HS-27A (cell line): ENCODE measurements at places on chromosomes 6 and 20.
A peak's percentile ranks its signal among the peaks of the same experiment; 100 is the strongest.

DNA sequence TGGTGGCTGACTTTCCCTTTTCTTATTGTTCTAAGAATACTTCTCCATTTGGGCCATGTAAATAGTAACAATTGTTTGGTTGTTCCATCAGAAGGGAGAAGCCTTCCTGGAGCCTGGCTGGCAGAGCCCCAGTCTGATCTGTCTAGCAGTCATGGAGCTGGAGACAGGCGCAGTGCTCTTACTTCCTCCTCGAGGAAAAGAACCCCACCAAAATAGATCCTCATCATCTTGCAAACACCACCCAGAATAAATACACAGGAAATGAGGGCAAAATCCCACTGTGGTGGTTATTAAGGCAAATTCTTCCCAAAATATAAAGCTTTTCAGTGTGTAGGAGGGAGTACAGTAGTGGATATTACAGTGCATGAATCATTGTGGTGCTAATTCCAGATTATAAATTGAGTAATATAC lies 195.1 kb upstream of the SGK1 start:
- no peak for DNase-seq

GRCh38 chr20:17957505-17958363 lies 10.9 kb downstream of the SNX5 start:
- no peak for DNase-seq

GRCh38 chr20:59678951-59679350 lies 74.6 kb downstream of the PHACTR3 start:
- DNase-seq, result no peak

- no peak for DNase-seq
Measured at GRCh38 chr6:137519629-137520176, 25.5 kb upstream of the OLIG3 start.

GRCh38 chr6:3039384-3039783 lies 28.9 kb upstream of the RIPK1 start:
- DNase-seq, result no peak

- DNase-seq, result no peak
Measured at GRCh38 chr20:10547276-10548114, 112.4 kb downstream of the SLX4IP start.

GRCh38 chr20:32839982-32840285 lies 18.8 kb upstream of the EFCAB8 start:
- no peak for DNase-seq

DNA sequence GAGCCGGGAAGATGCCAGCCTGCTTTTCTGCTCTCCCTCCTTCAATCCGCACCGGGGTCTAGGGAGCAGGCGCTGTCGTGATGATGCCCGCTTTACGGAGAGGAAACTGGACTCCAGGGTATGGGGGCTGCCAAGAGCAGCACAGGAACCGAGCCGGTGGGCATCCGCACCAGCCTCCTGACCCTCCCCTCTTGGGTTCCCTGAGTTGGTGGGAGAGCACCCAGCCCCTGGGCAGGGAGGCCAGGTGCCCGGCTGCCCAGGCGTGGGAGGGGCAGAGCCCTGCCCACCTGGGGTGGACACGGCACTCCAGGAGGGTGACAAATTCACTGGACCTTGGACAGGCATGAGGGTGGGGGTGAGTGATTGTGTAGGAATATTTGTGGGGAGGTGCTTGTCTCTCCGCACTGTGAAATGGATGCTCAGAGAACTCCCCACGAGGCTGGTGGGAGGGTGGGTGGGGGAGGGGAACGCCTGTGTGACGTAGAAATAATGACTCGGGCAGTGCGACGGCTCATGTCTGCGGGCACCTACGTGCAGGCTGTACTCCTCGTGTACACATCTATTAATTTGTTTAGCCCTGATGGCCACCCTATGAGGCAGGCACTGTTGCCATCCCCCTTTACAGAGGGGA lies 173.4 kb downstream of the BMP7 start:
- no peak for DNase-seq

DNA sequence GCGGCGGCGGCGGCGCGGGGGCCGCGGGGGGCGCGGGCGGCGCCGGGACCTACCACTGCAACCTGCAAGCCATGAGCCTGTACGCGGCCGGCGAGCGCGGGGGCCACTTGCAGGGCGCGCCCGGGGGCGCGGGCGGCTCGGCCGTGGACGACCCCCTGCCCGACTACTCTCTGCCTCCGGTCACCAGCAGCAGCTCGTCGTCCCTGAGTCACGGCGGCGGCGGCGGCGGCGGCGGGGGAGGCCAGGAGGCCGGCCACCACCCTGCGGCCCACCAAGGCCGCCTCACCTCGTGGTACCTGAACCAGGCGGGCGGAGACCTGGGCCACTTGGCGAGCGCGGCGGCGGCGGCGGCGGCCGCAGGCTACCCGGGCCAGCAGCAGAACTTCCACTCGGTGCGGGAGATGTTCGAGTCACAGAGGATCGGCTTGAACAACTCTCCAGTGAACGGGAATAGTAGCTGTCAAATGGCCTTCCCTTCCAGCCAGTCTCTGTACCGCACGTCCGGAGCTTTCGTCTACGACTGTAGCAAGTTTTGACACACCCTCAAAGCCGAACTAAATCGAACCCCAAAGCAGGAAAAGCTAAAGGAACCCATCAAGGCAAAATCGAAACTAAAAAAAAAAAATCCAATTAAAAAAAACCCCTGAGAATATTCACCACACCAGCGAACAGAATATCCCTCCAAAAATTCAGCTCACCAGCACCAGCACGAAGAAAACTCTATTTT lies 2.0 kb downstream of the FOXC1 start:
- DNase-seq, result no peak

GRCh38 chr20:57592263-57593092 lies 27.7 kb downstream of the ZBP1 start:
- DNase-seq, result no peak

GRCh38 chr6:38413102-38413800 lies 226.5 kb downstream of the BTBD9 start:
- DNase-seq, result no peak

DNA sequence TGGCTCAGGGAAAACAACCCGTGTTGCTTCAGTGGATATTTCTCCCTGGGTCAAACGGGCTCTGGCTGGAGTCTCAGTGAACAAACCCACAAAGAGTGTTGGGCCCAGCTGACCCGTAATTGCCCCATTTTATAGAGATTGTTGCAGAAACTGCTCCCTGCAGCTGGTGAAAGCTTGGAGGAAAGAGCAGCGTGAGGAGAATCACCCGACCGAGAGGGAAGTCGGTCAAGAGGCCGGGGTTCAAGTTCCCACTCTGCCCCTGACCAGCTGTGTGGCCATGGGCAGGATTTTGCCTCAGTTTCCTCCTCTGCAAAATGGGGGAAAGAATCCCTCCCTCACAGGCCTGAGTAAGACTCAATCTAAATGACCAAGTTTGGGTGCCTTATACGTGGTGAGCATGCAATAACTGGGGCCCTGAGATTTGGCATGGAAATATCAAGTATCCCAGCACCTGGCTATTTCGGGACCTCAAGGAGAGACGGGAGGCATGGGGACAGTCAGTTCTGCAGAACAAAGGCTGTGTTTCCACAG lies 1.7 kb upstream of the TGM2 start:
- no peak for DNase-seq

- DNase-seq, result peak; percentile 24
Measured at GRCh38 chr6:155530219-155530834, 74.7 kb upstream of the NOX3 start.

- DNase-seq, result no peak
Measured at GRCh38 chr20:53004267-53004813, 32.2 kb downstream of the TSHZ2 start.
